ENCODE measurements at places on chromosomes 6 and 20. TPM values are rescaled to one million over a fixed set of nuclear protein-coding genes. Genes with fewer than 3 reads are reported as not detected.

SLC22A3 gene
- 20.8 TPM for total RNA-seq

BEND6 gene
- 2.1 TPM for total RNA-seq

- H3K4me1 ChIP-seq = no peaks in the 10 kb centered on the region
- no peak overlapping the region for H3K4me3 ChIP-seq
- H3K27me3 ChIP-seq = no peaks in the 10 kb centered on the region
These were observed 16.5 kb upstream of the AAR2 start for GRCh38 chr20:36219671-36220220.

DNA sequence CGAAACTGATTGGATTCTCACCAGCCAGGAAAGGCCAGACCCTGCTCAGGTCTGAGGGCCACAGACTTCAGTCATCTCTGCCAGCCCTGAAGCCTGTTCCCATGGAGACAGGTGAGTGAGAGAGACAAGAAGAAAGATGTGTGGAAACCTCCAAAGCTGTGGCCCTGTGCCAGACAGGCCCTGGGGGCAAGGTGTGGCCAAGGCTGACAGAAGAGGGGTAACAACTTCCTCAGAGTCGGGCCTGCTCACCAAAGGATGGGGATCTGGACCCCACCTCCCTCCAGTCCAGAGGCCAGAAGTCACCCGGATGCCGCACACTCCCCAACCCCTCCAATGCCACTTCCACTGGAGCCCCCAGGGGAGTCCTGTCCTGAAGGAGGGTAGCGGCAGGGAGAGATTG is 73.6 kb downstream of the MDGA1 start:
- no peaks in the 10 kb centered on the region for H3K27me3 ChIP-seq
